ENCODE measurements at places on chromosomes 13 and 19.
A peak's percentile ranks its signal among the peaks of the same experiment; 100 is the strongest.

GRCh38 chr13:20127562-20128458, 33.0 kb downstream of the GJA3 start:
- DNase-seq = peak; percentile 34

DNA sequence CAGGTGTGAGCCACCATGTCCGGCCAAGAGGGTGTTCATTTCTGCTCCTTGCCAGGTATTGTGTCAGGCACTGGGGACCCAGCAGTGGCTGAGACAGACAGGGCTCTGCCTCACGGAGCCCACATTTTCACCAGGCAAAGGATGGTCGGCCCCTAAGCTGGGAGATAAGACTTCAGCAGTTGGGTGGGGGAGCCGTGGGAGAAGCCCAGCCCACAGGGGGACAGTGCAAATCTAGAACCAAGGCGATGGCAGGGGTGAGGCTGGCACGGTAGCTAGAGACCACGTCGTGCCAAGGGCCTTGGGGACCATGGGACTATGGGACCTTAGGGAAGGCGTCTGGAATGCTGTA, 8.3 kb downstream of the LSR start:
- no peak for DNase-seq

- no peak for DNase-seq
These were observed 70.6 kb upstream of the KLF12 start for GRCh38 chr13:74204602-74205312.

DNA sequence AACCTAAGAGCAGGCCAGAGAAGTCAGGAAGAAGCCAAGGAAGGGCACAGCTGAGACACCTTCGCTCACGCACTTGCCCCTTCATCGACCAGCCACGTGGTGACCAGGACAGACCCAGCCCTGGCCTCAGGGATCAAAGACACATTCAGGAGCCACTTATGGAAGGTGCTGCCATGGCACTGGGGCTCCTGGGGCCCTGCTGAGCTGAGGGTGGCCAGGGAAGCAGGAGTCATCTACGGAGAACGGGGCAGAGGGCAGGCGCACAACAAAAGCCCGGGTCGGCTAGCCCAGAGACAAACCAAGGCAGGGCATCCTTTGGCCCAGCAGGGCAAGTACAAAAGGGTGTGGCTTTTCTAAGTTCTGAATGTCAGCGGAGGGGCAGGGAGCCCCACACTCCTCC, 2.3 kb downstream of the PLPP2 start:
- DNase-seq = no peak

- peak; percentile 81 for DNase-seq
These were observed 15.4 kb downstream of the FCHO1 start for GRCh38 chr19:17766543-17767131.

DNA sequence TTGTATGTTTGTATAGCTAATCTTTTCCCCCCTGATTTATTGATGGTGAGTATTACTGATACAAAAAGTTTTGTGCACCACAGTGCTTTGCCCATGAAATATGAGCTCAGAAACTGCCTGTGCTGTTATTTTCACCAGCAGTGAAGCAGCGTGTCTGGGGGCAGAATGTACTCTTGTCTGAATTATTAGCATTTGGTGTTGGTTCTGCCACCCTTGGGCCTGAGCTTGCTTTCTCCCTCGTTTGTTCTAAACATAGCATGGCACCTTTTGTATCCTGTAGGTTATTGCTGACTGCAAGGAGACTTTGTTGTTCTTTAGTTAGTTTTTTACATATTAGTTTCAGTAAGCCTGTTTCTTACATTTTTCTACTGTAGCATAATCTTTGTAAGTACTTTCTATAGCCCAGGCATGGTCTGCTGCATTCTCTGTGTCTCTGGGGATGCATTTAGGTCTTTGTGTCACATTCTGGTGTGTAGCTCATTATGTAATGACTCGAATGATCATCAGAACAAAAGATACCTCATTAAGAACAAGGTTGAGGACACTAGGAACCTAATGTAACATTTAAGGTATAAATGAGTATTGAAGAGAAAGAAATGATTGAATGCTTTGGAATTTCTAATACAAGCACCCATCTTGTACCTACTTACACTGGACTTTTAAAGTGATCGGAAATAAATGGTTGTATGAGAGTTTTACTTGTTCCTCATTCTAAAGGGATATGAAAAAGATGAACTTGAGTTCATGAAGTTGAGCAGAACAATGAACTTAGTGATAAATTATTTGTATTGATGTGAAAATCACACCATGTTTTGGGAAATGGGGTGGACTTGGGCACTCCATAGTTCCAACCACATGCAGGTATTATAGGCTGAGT, 50.3 kb upstream of the GPI start:
- no peak for DNase-seq

- DNase-seq = no peak
These were observed 20.5 kb downstream of the ZNF607 start for GRCh38 chr19:37699057-37699456.

GRCh38 chr19:44356383-44357111, at the start of gene ZNF112:
ZNF112 (minus strand) TSS chr19:44356680; CDS start chr19:44340539, 16,141 bp downstream.
- DNase-seq = peak; percentile 81

GRCh38 chr19:4969772-4970531, 1.0 kb downstream of the KDM4B start:
- no peak for DNase-seq

DNA sequence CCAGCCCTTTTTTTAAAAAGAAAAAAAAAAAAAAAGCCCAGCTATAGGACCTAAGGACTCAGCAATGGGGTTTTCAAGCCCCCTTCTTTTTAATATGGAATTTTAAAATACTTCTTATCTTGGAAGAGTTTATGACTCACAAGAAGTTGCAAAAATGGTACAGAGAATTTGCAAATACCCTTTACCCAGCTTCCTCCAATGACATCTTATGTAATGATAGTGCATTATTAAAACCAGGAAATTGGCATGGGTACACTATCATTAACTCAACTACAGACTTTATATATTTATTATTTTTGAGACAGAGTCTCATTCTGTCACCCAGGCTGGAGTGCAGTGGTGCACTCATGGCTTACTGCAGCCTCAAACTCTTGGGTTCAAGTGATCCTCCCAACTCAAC, 16.1 kb downstream of the TMEM38A start:
- DNase-seq = no peak

GRCh38 chr19:41934849-41935374, 6.7 kb upstream of the ERFL start:
- DNase-seq = peak; percentile 21

GRCh38 chr13:93413972-93414717, 187.5 kb downstream of the GPC6 start:
- no peak for DNase-seq

DNA sequence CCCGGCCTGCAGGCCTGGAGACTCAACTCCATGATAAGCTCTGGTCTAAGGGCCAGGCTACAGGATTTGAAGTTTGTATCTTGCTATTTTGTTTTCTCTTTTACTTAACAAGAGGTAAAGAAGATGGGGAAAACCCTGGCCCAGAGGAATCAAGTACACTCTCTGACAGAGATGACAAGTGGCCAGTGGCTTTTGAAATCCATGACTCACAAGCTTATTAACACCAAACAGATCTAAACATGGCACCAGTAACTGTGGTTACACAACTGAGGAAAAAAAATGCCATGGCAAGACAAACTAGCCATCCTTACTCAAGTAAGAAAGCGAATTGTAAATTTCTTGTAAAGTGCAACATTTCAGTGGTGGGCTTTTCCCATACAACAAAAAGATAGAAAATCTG, 72.6 kb upstream of the SERTM1 start:
- no peak for DNase-seq

DNA sequence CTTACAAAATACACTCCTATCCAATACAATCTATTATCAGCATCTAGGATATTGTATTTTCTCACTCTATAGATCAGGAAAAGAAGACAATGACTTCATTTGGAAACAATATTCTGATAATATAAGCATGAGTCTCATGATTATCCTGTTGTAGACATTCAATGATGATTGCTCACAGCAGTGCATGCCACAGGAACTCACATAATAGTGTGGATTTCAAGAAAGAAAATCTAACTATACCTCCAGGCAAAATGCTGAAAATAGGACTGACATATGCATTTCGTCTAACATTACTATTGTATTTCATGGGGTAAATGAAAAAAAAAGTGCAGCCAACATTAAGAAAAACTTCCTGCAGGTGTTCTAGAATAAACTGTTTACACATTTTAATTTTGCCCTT, 122.6 kb downstream of the POSTN start:
- no peak for DNase-seq

- no peak for DNase-seq
These were observed 341.1 kb downstream of the ENOX1 start for GRCh38 chr13:43445668-43446067.

DNA sequence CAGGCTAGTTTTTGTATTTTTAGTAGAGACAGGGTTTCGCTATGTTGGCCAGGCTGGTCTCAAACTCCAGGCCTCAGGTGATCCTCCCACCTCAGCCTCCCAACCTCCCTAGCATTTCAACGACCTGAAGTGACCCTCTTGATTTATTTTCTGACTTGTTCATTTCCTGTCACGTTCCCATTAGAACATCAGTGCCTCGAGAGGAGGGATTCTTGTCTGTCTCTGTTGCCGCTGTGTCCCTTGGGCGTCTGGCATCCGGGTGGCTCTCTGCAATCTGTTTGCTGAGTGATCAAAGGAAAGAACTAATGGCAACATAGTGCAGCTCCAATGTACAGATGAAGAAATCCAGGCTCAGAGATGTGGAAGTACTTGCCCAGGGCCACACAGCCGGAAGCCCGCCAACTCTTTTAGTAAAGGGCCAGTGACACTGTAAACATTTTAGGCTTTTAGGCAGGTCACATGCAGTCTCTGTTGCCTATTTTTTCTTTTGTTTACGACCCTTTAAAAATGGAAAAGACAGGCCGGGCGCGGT, 47.5 kb downstream of the NFIC start:
- DNase-seq = no peak

Data from dermis microvascular lymphatic vessel endothelial cell (primary cell).